MM.1S (cell line): ENCODE measurements at places on chromosomes 2 and 18.

GRCh38 chr2:33707312-33707711, 108.2 kb upstream of the FAM98A start:
- DNase-seq, result no peak

DNA sequence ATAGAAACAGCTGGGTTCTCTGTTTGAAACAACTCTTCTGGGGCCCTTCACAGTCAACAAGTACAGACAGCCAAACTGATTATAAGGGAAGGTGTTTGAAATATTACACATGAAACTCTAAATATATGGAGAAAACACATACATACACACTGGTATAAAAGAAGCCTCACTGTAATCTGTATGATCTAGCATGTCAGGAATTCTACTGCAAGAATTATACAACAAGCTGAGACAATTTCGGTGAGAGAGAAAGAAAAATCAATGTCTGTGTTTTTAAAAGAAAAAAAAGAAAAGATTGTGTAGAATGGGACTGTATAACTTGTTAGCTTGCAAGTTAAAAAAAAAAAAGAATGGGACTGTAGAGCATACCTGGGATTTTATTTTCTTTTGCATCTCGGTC, 26.3 kb downstream of the IRS1 start:
- no peak for DNase-seq

- no peak for DNase-seq
These were observed 103.9 kb upstream of the ACVR1C start for GRCh38 chr2:157732596-157732995.

GRCh38 chr2:172305066-172305465, 122.3 kb upstream of the ITGA6 start:
- no peak for DNase-seq

- no peak for DNase-seq
These were observed 14.3 kb downstream of the DSG2 start for GRCh38 chr18:31512203-31512764.
